ENCODE measurements at places on chromosomes 5 and 9.

- no peak for DNase-seq
These were observed 45.7 kb downstream of the CYSTM1 start for GRCh38 chr5:140220698-140221064.

DNA sequence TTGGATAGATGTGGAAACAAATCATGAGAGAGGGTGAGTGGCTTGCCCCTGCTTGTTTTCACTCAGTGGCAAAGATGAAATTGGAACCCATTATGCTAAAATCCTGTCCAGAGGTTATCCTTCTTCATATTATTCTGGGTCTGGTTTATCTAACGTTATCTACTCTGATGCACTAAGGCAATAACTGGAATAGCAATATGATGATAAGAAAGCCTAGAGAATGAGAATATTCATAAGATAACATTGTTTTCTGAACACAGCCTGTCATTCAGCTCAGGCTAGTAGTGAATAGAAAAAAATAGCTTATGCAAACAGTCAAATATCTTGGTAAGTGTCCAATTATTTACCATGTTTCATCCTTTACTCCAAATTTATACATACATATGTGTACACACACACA lies 132.0 kb upstream of the C6 start:
- no peak for DNase-seq

DNA sequence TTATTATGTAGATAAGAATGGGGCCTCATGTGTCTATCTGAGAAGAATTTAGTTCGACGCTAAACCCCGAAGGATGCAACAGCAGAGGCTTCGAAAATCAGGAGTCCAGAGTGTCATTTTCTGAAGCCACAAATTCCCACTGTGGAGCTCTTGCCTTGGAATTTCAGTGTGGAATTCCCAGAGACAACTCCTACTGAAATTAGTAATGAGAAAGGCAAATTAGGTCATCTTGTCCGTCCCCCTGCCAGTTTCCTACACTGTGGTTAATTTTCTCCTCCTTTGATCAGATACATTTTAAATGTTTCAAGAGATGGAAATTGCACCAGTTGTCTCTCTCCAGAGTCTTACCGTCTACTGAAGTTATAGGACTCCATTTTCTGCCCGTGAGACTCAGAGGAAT lies 633.6 kb downstream of the BNC2 start:
- DNase-seq = no peak

DNA sequence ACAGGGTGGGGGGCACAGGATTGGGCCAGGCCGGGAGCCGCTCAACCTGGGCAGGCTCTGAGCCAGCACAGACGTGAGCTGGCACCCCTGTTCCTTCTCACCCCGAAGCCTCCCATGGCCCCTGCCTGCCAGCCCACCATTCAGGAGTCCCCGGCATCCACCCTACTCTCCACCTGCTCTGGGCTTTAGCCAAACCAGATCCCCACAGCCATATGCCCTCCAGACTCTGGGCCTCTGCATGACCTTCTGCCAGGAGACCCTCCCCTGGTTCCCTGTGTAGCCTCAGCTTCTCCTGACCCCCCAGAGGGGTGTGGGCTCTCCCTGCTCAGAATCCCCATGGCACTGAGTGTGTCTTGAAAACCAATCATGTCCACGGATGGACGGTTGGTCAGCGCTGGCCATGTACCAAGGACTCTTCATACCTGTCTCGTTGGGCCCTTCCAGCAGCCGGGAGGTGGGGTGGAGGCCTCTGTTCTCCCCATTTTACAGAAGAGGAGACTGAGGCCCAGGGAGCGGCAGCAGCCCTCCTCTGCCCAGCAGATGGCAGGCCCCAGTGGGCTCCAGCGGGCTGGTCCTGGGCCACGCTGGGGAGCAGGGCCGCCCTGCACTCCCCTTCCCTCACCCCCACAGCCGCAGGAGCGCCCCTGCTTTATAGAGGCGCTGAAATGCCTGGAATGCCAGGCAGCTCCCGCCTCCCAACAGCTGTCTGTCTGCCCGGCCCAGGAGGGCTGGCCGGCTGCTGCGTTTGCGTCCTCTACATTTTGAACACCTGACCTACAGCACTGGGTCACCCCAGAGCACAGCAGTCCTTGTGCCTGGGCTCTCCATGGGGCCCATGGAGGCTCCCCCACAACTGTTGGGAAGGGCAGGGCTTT lies 3.5 kb upstream of the MYMK start:
- no peak for DNase-seq

GRCh38 chr9:93397661-93398373 lies 53.7 kb upstream of the FAM120A start:
- no peak for DNase-seq

DNA sequence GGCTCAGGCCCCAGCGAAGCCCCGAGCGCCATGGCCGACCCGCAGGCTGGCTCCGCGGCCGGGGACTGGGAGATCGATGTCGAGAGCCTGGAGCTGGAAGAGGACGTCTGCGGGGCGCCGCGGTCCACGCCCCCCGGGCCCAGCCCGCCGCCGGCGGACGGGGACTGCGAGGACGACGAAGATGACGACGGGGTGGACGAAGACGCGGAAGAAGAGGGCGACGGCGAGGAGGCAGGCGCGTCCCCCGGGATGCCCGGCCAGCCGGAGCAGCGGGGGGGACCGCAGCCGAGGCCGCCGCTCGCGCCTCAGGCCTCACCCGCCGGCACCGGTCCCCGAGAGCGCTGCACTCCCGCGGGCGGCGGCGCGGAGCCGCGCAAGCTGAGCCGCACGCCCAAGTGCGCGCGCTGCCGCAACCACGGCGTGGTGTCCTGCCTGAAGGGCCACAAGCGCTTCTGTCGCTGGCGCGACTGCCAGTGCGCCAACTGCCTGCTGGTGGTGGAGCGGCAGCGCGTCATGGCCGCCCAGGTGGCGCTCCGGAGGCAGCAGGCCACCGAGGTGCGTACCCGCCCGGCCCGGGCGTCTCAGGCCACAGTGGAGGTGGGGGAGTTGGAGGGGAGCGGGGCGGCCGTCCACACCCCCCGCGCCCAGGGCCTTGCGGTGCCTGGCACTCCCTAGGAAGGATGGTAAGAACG lies 1.6 kb downstream of the DMRT2 start:
- no peak for DNase-seq

DNA sequence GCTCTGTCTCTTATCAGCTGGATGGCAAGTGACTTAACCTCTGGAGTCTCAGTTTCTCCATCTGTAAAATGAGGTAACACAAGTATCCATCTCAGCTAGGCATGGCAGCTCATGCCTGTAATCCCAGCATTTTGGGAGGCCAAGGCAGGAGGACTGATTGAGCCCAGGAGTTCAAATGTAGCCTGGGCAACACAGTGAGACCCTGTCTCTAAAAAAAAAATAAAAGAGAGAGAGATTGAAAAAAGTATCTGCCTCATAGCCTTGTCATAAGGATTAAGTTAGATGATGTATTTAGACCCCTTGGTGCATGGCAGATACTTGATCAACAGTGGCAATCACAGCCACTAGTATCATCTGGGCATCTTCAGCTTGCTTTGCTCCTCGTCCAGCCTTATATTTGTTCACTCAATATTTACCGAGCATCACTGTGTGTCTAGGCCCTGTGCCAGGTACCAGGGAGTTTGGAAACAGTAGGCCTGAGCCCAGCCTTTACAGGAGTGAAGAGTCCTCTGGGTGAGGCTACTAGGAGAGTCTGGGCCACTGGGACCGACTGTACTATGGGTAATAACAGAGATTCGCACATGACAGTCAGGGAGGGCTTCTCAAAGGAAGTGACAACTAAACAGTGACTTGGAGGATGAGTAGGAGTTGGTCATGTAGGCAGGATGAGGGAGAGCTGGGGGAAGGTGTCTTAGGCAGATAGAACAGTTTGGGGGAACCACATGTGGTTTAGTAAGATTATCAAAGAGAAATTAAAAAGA lies 34.2 kb downstream of the CORO2A start:
- no peak for DNase-seq

DNA sequence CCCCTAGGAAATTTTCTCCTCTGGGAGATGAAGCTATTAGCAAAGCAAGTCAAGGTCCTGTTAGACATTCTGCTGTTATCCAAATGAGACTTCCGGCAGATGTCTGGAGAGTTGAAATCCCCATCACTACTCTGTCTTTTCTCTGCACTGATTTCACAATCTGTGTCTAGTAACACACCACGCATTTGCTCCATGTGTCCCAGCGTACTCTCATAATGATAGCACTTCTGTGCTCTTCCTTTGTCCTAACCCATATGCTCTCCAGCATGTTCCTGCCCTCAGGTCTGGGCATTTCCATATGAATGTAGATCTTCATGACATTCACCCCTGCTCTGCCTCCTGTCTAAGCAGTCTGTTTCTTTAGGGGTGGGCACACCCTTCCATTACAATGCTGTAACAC lies 1949.0 kb upstream of the WWC1 start:
- DNase-seq = no peak

DNA sequence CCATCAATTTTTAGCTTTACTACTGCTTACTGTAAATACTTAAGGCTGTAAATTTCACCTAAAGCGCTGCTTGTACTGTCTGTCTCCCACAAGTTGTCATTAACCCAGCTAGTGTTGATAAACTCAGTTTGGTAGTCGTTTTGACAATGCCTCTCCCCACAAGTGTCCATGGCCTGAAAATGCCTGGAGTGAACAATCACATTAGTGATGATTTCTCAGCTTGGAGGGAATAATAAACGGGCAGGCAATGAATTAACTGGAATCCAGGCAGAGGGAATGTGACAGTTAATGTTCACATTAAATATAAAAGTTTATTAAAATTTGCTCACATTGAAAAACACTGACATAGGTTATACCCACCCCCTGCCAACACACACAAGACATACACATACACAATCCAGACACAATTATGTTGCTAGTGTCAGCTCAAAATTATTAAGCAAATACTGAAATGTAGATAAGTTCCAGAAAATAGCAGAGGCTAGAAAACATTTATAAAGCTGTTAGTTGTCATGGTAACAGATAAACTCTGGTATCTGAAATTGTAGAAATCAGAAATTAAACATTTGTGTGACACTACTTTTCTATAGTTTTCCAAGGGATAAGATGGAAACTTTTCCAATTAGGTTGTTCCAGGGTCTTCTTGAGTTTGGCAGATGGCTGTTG lies 341.9 kb downstream of the DIRAS2 start:
- DNase-seq = no peak

DNA sequence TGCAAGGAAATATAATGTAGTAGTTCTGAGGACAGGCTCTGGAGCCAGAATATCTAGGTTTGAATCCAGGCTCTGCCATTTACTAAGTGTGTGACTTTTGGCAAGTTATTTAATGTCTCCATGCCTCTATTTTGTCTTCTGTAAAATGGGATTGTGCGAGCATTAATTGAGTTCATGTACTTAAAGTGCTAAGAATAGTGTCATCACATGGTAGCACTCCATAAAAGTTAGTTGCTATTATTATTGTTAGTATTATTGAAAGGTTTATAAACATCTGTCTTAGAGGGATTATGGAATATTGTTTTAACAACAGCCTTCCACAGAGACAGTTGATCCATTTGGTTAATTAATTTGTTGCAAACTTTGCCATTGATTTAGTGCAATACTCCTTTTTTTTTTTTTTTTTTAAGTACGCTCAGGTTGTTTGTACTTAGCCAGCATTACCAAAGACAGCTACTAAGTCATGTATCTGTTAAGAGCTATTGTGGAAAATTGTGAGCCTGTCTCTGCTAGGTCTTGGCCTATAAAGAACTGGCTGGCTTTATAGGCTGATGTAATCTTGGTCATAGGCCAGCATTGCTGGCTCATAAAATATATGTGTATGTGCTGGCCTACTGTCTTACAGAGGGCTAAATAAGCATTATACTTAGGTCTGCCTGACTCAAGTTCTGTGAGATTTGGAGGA lies 174.7 kb downstream of the WDR70 start:
- no peak for DNase-seq

GRCh38 chr9:124239249-124240073 lies 18.3 kb upstream of the NEK6 start:
- DNase-seq = no peak

- DNase-seq = no peak
These were observed 42.5 kb downstream of the FRMPD1 start for GRCh38 chr9:37693260-37693659.

GRCh38 chr9:93320591-93321219 lies 130.8 kb upstream of the FAM120A start:
- no peak for DNase-seq

DNA sequence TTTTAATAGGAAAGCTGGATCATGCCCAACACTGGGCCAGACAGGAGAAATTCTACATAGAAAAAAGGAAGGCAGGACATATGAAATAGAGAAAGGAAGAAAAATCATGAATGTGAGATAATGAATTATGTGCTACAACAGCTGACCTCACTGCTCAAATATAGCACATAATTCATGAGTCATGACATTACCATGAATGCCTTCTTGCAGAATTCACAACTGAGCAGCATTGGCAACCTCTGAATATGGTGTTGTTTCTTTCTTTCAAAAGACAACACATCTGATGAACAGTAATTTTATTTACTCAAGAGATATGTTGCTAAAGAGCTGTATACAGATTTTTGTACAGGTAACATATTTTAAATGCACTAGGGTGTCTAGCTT lies 34.4 kb downstream of the APBA1 start:
- DNase-seq = no peak
